ENCODE measurements at places on chromosomes 2 and 18.

GRCh38 chr2:1612391-1613077 is 131.8 kb downstream of the PXDN start:
- DNase-seq: peak; percentile 52
- peaks cover 15% of the 10 kb centered on the region for H3K4me1 ChIP-seq
- H3K4me3 ChIP-seq: no peak overlapping the region
- H3K36me3 ChIP-seq: peaks cover 5% of the 10 kb centered on the region
- H3K27me3 ChIP-seq: peaks cover 2% of the 10 kb centered on the region

GRCh38 chr18:3248658-3249359 is 1.2 kb downstream of the MYL12A start:
- peak overlapping the region; percentile 97 for H3K27ac ChIP-seq
- H3K27me3 ChIP-seq: no peaks in the 10 kb centered on the region
- peaks cover 23% of the 10 kb centered on the region for H3K36me3 ChIP-seq
- peak overlapping the region; percentile 89 for H3K4me3 ChIP-seq
- H3K4me1 ChIP-seq: peaks cover 63% of the 10 kb centered on the region
- DNase-seq: no peak

DNA sequence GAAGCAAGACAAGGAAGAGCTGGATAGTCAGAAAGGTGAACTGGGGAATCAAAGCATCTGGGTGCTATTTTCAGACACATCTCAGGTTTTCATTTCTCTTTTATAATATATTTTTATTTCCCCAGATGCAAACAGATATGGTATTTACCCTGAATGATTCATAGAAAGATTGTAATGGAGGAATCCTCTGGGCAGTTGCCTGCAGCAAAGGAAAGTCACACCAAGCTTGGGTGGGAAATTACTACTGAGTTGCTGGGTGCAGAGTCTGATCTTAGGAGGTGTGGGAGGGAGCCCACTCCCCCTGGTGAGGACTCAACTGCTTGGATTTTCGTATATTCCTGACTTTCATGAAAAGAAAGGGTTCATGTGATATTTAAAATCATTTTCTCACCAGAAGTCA is 2.1 kb downstream of the EFR3B start:
- H3K27me3 ChIP-seq: peaks cover 1% of the 10 kb centered on the region
- no peak overlapping the region for H3K27ac ChIP-seq
- DNase-seq: no peak
- H3K36me3 ChIP-seq: no peaks in the 10 kb centered on the region

DNA sequence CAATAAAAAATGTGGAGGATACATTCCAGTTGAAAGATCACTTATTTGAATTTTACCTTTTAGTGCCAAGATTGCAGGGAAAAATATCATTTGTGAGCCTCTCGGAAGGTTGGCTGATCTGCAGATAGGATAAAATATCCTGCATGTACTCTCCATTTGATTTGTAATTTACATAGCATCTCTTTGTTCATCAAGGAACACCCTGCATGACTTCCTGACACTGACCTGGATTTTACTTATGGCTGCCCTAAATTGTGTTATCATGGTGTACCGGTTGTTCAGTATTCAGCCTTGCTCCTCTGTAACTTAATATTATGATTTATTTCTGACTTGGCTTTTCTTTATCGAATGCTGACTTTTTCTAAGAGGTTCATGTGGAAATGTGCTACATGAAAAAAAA is 226.4 kb downstream of the PIK3C3 start:
- H3K27me3 ChIP-seq: peaks cover 9% of the 10 kb centered on the region
- H3K4me3 ChIP-seq: no peak overlapping the region
- DNase-seq: no peak
- no peaks in the 10 kb centered on the region for H3K36me3 ChIP-seq
- H3K4me1 ChIP-seq: peaks cover 16% of the 10 kb centered on the region

DNA sequence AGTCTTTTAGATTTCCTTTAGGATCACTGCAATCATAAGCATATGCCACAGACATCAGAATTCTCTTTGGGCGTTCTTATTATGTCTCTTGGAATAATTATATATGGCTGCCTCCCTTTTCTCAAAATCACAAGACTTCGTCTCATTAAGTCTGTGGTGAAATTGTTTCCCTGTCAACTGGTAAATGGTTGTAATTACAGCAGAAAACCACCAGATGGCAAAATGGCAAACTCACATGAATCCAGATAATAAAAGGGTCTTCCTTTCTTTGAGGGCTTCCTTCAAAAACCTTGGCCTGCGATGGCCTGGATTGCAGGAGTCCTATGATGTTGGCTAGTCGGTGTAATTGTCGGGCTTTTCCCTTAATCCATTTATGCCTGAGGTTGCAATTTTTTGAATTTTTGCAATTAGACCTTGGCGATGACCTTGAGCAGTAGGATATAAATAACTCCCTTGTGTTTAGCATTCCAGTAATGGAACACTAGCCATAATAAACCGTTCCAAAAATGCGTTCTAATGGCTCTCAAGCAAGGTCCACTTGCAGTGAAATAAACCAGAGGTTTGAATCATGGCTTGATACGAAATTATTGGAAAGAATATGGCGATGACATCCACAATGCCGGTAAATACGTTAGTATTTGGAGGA is 656.4 kb downstream of the MBD2 start:
- peaks cover 18% of the 10 kb centered on the region for H3K27me3 ChIP-seq
- DNase-seq: no peak
- H3K27ac ChIP-seq: no peak overlapping the region
- H3K36me3 ChIP-seq: no peaks in the 10 kb centered on the region
- H3K4me1 ChIP-seq: no peaks in the 10 kb centered on the region
- H3K4me3 ChIP-seq: no peak overlapping the region

GRCh38 chr18:77087393-77088141 is 45.0 kb downstream of the MBP start:
- H3K27ac ChIP-seq: peak overlapping the region; percentile 80
- no peaks in the 10 kb centered on the region for H3K36me3 ChIP-seq
- no peak for DNase-seq
- H3K27me3 ChIP-seq: no peaks in the 10 kb centered on the region
- H3K4me3 ChIP-seq: peak overlapping the region; percentile 76
- H3K4me1 ChIP-seq: peaks cover 60% of the 10 kb centered on the region

DNA sequence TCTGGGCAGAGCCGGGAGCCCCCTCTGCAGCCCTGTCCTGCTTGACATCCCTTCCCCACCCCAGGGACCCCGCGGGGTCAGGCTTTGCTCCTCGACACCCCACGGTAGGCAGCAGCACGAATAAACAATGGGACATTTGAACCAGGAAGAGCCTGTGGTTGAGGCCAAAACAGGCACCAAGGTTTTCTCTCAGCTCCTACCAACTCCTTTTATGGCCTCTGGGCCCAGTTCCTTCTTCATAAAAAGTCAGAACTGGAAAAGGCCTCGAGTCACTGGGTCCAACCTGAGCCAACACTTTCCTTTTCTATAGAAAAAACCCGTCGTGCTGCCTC is 20.6 kb downstream of the TEX44 start:
- peaks cover 41% of the 10 kb centered on the region for H3K4me1 ChIP-seq
- H3K36me3 ChIP-seq: no peaks in the 10 kb centered on the region
- H3K27ac ChIP-seq: peak overlapping the region; percentile 98

- DNase-seq: no peak
- no peak overlapping the region for H3K27ac ChIP-seq
- H3K36me3 ChIP-seq: peaks cover 61% of the 10 kb centered on the region
- H3K4me3 ChIP-seq: no peak overlapping the region
- no peaks in the 10 kb centered on the region for H3K27me3 ChIP-seq
- peaks cover 22% of the 10 kb centered on the region for H3K4me1 ChIP-seq
Observed at GRCh38 chr2:10787176-10787968, 25.2 kb downstream of the PDIA6 start.

DNA sequence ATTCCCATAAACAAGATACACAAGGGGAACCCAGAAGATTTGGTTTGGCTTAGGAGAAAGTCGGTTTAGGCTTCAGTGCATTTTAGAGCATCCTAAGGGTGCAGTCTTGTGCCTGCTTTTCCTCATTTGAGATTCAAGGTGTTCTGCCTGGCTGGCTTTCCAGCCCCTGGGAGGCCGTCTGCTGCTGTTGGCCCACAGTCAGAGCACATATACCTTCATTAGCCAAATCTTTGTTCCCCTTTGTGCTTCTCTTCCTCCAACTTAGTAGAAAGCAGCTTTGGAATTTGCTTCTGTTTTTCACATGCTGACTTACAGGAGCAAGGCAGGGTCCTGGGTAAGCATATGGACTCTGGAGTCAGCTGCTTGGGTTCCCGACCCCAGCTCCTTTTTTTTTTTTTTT is 477.1 kb upstream of the TCF4 start:
- no peak overlapping the region for H3K27ac ChIP-seq
- no peak overlapping the region for H3K4me3 ChIP-seq
- H3K27me3 ChIP-seq: no peaks in the 10 kb centered on the region
- peaks cover 25% of the 10 kb centered on the region for H3K4me1 ChIP-seq

DNA sequence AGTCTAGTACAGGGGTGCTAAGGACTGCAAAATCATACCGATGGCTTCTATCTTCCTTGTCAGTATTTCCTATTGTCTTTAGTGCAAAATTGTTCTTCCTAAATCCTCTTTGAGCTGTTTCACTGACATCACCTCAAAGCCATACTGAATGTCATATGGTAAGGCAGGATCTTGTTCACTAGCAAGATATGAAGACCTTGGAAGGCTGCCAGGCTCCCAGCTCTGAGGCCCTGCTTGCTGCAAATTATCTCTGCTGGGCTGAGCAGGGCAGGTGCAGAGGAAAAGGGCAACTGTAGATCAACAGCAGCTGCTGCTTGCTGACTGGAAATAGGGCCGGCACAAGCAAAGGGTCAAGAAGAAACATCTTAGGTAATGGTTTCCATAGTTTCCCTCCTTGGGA is 58.2 kb downstream of the PMAIP1 start:
- no peak for DNase-seq
- no peaks in the 10 kb centered on the region for H3K36me3 ChIP-seq
- H3K27ac ChIP-seq: no peak overlapping the region
- H3K27me3 ChIP-seq: no peaks in the 10 kb centered on the region
- peaks cover 12% of the 10 kb centered on the region for H3K4me1 ChIP-seq
